ENCODE measurements at places on chromosomes 1 and 21. TPM values are rescaled to one million over a fixed set of nuclear protein-coding genes. Genes with fewer than 3 reads are reported as not detected.
A peak's percentile ranks its signal among the peaks of the same experiment; 100 is the strongest.

CELA3A gene
- not detected for total RNA-seq

KIF14 gene
- total RNA-seq: 4.0 TPM

GRCh38 chr21:44593598-44594405 is 1.5 kb upstream of the KRTAP10-6 start:
- peak; percentile 1 for DNase-seq
- H3K27me3 ChIP-seq: peaks cover 4% of the 10 kb centered on the region
- no peak overlapping the region for H3K27ac ChIP-seq
- H3K4me1 ChIP-seq: no peaks in the 10 kb centered on the region
- H3K36me3 ChIP-seq: no peaks in the 10 kb centered on the region

HLX gene
- total RNA-seq: 25.2 TPM

GRCh38 chr1:41683681-41684500 is 199.4 kb upstream of the EDN2 start:
- no peaks in the 10 kb centered on the region for H3K36me3 ChIP-seq
- no peak for DNase-seq
- H3K4me1 ChIP-seq: peaks cover 10% of the 10 kb centered on the region
- H3K27ac ChIP-seq: no peak overlapping the region
- no peak overlapping the region for H3K4me3 ChIP-seq
- H3K27me3 ChIP-seq: no peaks in the 10 kb centered on the region
